Stimulated activated CD4-positive, alpha-beta T cell treated with anti-CD3 and anti-CD28 coated beads, Interleukin-4, amount 100 ng/mL, for 24 hours (primary cell): ENCODE measurements at places on chromosomes 4 and X.

DNA sequence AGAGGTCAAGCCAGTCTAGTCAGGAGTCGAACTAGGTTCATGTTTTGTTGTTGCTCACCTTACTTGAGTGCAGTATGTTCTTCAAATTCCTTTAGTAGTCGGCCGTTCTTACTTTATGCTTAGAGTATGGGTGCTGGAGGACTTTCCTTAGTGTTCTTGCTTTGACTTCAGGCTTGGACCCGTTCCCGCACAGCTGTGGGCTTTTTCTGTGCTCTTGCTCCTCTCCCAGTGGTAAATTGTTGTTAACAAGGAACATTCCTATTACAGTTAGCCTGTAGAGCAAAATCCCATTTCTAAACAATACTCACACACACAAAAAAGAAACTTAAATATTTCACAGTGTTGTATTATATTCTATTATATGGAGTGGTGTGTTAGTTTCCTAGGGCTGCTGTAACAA lies 113.5 kb downstream of the RAP1GDS1 start:
- no peak for DNase-seq

DNA sequence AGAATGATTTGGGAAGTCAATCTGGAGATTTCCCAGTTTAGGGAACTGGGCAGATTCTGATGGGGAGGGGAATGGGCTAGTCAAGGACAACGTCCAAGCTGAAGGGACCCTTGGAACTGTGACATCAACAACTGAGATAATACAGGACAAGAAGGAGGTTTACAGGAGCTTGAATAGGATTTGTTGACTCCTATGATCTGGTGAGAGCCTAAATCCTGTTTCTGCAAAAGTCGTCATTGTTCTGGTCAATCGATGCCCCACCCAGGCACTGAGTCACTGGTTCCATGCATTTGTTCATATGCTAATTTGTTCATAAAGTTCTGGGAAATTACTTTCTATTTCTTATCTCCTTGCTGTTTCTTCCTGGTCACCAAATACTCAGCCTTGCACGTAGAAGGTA lies 15.3 kb upstream of the PDGFRA start:
- DNase-seq = no peak

- no peak for DNase-seq
These were observed 2159.4 kb upstream of the AGA start for GRCh38 chr4:179601671-179602070.

DNA sequence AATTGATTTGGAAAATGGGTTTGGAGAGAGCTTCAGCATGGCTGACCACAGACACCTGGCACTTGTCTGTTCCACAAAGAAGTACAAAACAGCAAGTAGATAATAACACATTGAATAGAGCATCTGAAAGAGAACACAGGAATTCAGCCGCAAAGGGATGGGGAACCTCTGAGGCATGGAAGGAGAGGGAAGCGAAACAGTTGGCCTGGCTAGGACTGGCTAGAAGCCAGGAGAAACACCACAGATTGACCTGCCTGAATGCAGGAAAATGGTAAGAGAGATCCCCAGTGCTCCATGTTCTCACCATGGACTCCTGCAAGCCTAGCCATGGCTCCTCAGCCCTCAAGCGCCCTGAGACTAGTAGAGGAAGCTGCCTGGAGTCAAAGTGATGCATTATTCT lies 169.7 kb upstream of the SH3RF1 start:
- DNase-seq = no peak

DNA sequence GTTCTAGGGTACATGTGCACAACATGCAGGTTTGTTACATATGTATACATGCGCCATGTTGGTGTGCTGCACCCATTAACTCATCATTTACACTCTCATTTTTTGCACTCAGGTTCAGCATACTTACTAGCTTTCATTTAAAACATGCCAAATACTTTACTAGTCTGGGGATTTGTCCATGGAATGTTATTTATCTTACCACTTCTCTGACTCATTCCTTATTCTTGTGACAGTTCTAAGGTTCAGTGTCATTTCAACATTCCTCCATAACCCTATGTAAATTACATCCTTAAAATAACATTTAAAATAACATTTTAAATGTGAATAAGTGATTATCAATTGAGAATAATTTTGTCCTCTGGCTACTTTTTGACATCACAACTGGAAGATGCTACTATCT lies 19.5 kb upstream of the SYTL5 start:
- DNase-seq = no peak

DNA sequence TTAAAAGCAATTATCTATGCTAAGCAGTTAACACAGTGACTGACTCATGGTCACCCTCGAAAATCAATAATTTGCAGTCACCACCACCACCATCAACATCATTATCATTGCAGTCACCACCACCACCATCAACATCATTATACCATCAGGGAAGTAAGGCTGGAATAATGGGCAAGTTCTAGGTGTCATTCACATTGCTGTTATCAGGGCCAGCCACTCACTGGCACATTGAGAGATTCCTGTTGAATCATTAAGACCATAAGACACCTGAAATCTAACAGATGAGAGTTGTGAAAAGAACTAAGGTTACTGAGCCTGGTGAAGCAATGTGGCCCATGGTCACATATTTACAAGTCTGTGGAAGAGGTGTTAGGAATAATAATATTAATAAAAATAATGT lies 247.7 kb upstream of the BOD1L1 start:
- DNase-seq = no peak

DNA sequence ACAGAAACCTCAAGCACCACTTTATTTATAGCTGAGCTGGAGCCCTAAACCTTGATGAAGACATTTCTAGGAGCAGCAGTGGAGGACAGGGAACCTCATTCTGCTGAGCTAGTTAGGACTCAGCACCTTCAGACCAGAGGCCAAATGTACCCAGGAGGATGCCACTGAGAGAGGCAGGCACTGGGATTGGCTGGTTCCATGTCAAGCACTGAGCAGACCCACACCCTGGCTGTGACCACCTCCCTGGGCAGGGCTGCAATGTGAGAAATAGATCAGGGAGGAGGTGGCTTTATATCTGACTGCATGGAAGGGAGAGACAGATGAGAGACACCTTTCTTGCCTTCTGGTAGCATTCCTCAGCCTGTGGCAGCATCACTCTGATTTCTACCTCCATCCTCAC lies 304.6 kb downstream of the STK32B start:
- DNase-seq = no peak

- DNase-seq = no peak
These were observed 36.9 kb upstream of the TENM3 start for GRCh38 chr4:182206266-182206665.
